ENCODE measurements at places on chromosomes 12 and 14.
A peak's percentile ranks its signal among the peaks of the same experiment; 100 is the strongest.

DNA sequence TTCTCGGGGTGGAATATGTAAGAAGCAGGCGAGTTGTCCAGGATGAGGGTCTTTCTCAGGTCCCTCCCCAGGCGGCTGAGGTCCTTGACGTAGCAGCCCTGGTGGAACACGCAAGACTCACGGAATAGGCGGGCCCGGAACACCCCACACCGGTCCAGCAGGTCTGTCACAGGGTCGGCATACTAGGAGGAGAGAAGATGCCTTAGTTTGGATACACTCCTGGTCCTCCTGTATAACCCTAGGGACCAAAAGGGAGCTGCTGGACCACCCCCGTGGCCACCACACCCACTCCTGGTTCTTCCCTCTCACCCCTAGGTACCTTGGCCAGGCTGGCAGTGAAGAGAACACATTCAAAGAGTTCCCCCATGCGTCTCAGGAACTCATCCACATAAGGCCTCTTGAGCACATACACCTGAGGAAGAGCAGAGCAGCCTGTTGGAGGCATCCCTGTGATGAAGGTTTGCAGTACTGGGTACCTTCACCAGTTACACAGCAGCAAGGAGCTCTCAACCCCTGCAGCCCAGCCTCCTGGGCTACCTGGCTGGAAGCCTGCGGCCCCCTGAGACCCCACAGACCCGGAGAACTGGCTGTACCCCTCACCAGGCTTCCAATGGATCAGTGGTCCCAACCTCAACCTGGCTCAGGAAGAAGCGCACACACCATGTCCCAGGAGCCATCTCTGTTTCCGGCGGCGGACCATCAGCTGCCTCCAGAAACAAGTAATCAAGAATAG is 5.5 kb upstream of the AVIL start:
- no peak for DNase-seq

- no peak for DNase-seq
Measured at GRCh38 chr12:31702047-31702446, 26.8 kb downstream of the AMN1 start.

DNA sequence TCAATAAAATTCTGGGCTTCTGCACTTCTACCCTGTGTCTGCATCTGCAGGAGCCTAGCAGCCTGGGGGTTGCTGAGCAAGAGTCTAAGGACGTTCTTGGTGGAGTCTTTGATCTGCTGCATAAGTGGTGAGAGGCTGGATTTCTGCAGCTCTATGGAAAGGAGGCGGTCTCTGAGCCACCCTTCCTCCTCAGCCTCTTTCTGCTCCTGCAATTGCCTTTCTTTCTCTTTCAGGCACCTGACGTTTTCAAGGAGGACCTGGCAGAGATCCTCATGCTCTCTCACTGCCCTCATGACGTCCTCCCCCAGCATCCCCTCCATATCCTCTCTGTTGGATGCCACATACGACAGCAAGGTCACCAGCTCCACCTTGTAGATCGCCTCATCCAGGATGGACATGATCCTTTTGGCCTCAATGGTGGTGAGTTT is 13.6 kb upstream of the TPCN1 start:
- peak; percentile 69 for DNase-seq

- no peak for DNase-seq
Measured at GRCh38 chr12:60195483-60195882, 599.7 kb downstream of the SLC16A7 start.

DNA sequence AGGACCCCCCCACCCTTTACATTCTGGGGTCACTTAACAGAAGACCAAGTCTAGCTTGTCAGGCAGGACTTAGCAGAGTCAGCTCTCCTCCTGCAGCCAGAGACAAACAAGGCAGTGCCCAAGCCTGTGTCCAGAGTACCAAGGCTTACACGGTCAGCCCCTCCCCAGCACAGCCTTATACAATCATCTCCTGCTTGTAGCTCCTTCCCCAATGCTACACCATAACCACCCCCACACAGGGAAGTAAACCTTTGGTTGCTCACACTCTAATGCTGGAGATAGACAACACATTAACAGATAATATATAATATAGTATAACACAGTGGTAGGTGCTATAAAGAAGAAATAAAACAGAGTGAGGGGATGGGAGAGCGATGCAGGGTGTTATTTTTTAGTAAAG is 175.4 kb upstream of the PWP1 start:
- no peak for DNase-seq

DNA sequence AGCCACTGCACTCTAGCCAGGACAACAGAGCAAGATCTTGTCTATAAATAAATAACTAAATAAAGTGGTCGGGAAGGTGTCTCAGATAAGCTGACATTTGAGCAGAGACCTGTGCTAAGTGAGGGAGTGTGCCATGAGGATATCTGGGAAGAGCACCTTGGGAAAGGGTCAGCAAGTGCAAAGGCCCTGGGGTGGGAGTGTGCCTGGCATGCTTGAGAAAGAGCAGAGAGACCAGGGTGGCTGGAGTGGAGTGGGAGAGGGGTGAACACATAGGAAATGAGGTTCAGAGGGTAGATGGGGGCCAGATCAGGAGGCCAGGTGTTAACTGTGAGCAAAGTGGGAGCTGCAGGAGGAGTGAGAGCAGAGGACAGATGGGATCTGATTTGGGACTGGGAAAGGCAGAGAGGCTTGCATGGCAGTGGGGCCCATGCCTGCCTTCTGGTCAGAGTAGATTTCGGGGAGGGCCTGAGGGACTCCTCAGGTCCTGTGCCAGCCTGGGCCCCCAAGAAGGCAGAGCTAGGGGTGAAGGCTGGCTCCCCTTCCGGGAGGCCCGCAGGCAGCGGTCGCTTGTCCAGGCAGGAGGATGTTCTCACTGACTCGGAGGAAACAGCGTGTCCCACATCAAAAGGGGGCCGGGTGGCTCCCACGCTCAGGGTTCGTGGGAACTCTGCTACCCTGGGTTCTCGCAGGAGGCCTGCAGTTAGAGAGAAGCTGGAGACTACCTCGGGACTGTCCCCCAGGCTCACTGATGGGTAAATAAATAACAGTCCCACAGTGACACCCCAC is 32.6 kb downstream of the DTX1 start:
- DNase-seq = no peak

DNA sequence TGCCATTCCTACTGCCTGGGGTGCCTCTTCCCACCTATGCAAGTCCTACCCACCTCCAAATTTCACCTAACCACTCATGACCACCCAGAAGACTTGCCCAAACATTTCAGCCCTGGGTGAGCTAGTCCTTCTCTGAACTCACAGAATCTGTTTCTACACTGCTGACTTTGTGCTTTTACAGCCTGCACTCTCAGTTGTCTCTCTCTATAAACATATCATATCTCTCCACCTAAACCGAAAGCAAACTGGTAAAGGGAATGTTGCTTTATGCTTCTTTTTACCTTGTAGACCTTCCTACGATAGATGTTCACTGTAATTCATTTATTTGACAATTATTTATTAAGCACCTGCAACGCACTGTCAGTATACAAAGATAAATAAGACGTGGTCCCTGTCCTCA is 38.1 kb upstream of the RNASE3 start:
- no peak for DNase-seq

- DNase-seq = no peak
Measured at GRCh38 chr14:66380143-66380542, 106.0 kb upstream of the CCDC196 start.

GRCh38 chr12:11703378-11703777 is 53.9 kb downstream of the ETV6 start:
- no peak for DNase-seq

DNA sequence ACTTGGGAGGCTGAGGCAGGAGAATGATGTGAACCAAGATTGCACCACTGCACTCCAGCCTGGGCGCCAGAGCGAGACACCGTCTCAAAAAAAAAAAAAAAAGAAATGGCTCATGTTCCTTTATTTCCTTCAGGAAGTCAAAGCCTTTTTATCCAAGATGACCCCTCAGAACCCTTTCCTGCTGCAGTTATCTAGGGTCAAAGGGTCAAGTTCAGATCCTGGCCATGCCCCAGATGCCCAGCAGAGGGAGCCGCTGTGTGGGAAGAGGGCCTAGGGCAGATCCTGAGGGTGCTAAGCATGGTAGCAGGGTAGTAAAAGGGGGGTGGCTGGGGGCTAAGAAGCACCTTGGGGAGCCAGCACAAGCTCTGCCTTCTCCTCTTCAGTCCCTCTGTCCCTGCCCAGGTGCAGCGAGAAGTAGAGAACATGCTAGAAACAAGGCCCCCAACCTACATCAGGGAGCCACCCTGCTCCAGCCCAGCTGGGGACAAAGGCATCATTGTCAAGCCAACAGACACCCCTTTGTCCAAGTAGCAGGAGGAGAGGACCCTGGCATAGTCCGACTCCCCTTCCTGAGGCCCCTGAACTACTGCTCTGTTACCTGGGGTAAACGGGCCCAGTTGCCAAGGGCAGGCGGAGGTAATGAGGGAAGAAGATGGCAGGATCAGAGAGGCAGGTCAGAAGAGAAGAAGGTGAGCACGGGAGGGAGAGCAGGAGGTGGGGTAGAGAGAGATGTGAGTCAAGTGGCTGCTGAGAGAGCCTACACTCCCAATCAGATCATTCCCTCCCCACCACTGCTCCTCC is 6.5 kb downstream of the NFE2 start:
- DNase-seq = no peak
